ENCODE measurements at places on chromosomes 11 and 22. TPM values are rescaled to one million over a fixed set of nuclear protein-coding genes. Genes with fewer than 3 reads are reported as not detected.

- no peak for DNase-seq
Measured at GRCh38 chr11:14317659-14318325, 41.2 kb downstream of the RRAS2 start.

DNA sequence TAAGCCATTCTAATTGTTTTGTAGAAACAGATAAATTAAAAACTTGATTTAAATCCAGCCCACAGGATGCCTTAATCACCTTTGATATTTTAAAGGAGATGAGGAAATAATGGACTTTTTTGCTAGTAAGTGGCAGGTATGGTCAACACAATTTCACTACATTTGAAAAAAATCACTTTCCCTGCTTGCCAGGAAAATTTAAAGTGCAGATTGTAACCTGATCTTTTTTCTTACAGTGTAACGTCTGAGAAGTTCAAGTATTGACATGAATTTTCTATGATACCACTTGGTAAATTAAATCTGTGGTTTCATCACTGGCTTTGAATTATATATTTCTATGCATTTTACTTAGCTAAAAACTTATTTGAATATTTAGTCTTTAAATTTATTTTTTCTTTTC is 65.3 kb downstream of the ARHGEF12 start:
- DNase-seq = no peak

GRCh38 chr11:1514336-1515061 is 27.9 kb upstream of the MOB2 start:
- no peak for DNase-seq

DNA sequence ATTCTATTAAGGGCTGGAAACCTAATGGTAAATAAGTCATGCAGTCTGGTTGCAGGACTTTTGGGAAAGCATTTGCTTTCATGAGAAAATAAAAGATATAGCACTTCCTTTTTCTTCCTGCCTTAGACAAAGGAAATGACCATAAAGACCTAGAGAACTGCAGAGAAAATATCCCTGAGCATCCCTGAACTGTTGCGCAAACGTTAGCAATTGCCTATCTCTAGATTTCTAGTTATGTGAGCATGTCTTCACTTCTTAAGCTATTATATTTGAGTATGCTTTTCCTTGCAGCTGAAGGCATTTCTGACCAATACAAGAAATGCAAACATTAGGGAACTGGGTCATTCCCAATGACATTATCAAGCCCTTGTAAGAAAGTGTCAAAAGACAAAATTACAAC is 110.6 kb downstream of the KIF18A start:
- DNase-seq = no peak

DNA sequence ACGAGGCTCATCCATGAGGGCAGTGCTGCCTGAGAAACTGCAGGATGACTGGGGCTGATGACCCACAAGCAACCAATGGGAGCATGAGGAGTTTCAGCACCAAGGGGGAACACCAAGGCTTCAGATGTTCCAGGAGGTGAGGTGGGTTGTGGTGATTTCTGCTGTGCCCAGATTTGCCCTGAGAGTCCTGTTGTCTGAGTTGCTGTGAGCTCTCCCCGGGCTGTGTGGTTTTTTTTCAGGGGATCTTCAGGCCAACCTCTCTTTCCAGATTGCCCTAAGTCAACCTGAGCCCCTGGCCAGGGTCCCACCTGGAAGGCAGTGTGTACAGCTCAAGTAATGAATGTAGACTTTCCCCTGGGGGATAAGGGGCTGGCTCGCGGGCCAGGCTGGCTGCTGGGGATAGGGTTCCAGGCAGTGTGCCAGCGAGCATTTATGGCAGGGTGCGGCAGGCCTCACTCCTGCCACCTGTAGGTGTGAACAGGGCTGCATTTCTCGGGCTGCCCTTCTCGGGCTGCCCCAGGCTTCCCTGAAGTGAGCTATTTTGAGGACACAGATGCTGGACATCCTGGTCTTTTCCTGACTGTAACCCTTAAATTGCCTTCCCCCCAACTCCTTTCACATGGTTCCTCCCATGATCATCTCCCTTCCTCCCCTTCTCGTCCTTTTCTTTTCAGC is 9.8 kb downstream of the SLC22A6 start:
- DNase-seq = no peak

GRCh38 chr11:57370251-57370650 is 10.7 kb downstream of the PRG3 start:
- DNase-seq = no peak

DNA sequence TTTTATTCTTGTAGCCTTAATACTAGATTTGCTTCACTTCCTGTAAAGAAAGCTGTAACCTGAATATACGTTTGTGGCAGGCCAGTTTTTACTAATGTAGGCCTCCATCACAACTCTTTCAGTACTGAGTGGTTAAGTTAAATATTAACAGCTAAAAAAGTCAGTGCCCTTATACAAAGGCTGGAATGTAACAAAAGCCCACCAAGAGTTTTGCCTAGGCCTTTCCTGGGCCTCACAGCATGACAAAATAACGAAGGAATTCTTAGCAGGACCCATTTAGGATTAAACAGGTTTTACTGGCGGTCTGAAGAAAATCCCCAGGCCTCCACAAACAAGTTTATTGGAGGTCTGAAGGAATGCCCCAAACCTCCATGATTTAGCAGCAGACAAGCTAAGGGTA is 43.7 kb downstream of the PIWIL3 start:
- DNase-seq = no peak

DNA sequence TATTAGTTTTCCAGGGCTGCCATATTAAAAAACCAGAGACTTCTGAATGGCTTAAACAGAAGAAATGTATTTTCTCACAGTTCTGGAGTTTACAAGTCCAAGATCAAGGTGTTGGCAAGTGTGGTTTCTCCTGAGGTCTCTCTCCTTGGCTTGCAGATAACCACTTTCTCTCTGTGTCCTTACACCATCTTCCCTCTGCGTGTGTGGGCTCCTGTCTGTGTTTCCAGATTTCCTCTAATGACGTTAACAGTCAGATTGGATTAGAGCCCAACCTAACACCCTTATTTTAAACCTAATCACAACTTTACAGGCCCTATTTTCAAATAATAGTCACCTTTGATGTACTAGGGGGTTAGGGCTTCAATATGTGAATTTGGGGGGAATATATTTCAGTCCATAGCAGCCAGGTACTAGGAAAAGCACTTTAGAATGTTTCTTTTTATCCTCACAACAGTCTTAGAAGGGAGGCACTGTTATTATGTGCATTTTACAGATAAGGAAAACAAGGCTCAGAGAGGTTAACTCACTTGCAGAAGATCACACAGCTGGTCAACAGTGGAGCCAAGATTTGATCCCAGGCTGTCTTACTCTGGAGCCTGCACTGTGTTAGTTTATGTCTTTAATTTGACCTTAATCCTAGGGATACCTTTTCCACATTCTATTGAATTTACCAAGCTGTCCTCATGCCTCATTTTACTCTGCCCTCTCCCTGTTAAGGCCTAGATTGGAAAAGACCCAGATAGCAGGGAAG is 116.4 kb upstream of the CRYBB3 start:
- no peak for DNase-seq

DNA sequence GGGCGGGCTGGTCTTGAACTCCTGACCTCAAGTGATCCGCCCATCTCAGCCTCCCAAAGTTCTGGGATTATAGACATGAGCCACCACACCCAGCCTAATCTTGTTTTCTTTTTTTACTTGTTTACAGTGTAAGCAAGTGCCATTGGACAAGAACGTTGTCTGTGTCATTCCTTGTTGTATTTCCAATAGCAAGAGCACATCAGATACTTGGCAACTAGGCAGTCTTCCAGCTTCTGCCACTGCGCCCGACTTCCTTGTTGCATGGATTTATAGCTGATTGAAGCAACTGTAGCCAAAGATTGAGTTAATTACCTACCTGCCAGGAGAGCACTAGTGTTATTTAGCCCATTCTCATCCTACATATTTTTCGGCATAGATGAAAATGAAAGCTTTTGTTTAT is 3.1 kb upstream of the SGSM3 start:
- no peak for DNase-seq

GRCh38 chr11:65378928-65379638 is 3.4 kb downstream of the SLC25A45 start:
- DNase-seq = no peak

DNA sequence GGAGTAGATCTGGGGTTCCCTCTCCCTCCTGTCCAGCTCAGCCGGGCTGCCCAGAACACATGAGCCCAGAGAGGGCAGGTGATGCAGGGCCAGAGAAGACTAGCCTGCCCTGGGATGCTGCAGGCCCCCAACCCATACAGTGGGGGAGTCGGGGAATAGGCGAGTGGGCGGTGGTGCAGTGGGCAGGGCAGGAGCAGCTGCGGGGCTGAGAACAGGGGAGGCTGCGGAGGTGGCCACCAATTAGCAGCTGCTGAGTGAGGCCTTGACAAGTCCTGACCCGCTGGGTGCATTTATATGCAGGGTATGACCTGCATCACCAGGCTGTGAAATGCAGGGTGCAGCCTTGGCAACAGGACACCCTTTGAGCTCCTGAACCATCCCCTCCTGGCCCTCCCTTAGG is 43.1 kb downstream of the NFAM1 start:
- DNase-seq = no peak

DNA sequence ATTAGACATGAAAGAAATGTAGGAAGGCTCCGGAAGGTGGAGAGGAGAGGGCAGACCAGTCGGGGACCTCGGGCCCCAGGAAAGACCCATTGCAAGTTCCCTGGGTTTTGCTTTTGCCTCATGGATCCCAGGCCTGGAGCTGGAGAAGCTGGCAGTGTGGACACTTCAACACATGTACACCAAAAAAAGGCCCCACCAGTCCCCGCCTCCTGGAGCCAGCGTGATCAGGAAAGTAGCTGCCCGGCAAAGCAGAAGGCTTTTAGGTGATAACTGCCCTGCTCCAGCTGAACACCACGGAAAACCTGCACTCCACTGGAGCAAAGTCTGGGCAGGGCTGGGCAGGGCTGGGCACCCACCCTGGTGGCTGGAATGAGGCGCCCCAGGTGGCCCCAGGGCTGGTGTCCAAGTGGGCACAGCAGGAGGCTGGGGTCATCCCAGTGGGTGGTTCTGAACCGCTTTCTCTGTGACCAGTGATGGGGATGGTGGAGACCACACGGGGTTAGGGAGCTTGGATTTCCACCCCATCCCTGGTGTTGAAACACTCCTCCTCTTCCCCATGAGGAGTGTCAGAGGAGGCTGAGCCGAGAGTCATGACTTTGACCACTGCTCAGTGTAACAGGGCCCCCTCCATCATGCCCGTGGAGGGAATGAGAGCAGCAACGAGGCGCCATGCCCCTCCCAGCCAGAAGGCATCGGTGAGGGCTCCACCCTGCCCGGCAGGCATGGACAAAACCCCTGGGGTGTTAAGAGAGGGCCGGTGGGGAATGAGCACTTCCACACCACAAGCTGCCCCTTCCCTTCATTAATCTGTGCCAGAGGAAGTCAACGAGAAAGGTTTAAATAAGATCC is 16.9 kb upstream of the MUC5AC start:
- DNase-seq = no peak

- no peak for DNase-seq
Measured at GRCh38 chr22:20244691-20245576, 23.2 kb downstream of the RTN4R start.

- DNase-seq = no peak
Measured at GRCh38 chr11:104624021-104624420, 274.2 kb downstream of the CASP12 start.

- no peak for DNase-seq
Measured at GRCh38 chr22:30873661-30874060, 94.9 kb downstream of the MORC2 start.

PLXNB2 gene
- 218 TPM for total RNA-seq

HEPHL1 gene
- 0.42 TPM for total RNA-seq

NRGN gene
- 1.6 TPM for total RNA-seq

ACCS gene
- 9.1 TPM for total RNA-seq

GPR83 gene
- total RNA-seq = not detected

ANO5 gene
- 17.5 TPM for total RNA-seq
